Stimulated activated CD8-positive, alpha-beta memory T cell treated with anti-CD3 and anti-CD28 coated beads, Interleukin-2, amount 100 ng/mL, for 1 hour (primary cell): ENCODE measurements at places on chromosomes 1 and 21.

- no peak for DNase-seq
Observed at GRCh38 chr1:10064416-10065343, 31.9 kb downstream of the UBE4B start.

DNA sequence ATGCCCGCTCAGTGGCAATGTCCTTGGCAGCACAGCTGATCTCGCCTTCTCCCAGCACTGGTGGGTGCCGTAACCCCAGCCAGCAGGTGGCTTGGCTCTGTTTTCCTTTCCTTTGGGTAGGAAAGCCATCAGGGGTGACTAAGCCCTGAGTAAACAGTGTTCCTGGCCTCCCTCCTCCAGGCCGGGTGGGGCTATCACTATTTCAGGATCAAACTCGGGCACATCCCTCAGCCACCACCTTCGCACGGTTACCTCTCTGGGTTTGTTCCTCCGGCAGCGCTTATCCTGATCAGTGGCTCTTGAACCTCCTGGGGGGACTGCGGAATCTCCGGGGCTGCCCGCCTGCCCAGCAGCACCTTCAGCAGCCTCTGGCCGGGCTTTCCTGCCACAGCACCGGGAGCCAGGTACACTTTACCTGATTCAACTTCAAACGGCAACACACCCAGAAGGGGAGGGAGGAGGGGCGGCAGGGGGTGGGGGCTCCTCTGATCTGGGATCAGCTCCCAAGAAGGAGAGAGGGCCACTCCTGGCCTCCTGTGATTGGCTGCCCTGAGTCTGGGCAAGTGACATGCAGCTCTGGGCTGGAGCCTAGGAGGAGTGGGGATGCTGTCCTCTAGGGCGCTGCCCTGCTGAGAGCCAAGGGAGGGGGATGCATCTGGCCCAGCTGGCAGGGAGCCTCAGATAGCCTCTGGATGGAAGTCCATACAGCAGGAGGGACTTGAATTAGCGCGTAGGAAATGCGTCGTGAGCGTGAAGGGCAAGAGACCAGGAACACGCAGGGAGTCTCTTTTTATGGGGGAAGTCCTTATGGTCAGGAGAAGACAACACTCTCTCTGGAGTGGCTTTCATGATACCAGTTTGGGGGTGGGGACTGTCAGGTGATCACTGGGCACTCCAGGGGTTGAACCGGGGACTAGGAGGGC is at the start of gene ASCL5:
ASCL5 (minus strand) TSS at position 353 of the 923 bp plus-strand sequence. CDS start 11,812 bp downstream, outside the sequence.
- no peak for DNase-seq

GRCh38 chr1:58883888-58884482 is 100.1 kb upstream of the JUN start:
- no peak for DNase-seq

DNA sequence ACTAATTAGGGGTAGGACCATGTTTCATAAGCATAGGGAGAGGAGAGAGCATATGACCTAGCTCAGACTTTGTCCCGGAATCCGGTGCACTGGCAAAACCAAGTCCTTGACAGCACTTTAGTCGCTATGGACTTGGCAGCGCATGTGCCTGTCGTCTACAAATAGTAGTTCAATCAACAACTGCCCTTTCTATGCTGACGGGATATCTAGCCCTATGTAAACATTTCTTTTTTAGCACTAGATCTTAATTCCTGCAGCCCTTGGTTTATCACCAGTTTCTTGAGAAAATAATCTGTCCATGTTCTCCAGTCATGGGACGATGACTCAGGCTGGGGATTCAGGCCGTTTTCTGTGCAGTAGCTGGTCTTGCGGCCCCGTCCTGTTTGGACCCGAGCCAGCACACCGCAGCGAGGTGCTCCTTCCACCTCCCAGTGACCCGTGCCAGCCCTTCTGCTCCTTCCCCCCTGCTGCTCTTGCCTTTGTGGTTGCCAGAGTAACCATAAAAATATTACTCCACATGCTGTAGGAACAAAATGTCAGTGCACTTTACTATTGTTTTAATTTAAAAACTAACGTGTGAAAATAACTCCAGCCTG is 8.6 kb upstream of the MT1HL1 start:
- DNase-seq = no peak

DNA sequence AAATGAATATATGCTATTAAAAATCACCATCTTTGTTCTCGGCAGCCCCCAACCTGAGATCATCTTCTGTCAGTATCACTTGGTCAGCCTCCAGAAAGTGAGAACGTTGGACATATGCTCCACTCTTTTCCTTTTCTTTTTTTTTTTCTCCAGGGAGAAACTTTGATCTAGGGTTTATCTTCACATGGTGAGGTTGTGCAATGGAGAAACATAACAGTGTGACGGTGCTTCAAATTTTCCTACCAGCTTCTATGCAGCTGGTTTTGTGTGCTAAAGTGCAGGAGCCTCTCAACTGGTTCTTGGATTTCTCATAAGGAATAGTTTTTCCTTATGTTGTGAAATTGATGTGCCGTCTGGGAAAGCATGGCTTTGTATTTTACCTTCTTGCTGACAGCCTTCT is 1202.9 kb downstream of the NCAM2 start:
- no peak for DNase-seq

DNA sequence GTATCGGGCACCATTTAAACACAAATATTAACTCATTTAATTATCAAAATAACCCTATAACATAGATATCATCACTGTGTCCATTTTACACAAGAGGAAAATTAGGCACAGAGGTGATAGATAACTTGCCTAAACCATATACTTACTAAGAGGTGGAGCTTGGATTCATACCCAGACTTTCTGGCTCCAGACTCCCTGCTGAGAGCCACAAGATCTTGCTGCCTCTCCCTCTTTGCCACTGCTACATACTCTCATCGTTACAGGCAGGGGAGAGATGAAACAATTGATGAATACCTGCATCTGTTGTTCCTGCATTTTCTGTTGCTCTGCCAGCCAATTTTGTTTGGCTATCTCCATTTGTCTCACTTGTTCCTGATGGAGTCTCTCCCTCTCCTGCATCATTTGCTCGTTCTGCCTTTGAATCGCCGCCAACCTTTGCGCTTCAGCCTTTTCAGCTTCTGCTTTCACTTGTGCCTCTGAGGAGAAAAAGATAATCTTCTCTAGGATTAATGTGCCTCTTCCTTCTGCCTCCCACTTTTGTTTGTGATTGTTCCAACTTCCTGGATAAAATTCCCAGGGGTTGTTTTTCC is 10.6 kb downstream of the GBP5 start:
- DNase-seq = no peak

- no peak for DNase-seq
Observed at GRCh38 chr1:104294259-104294658, 544.6 kb downstream of the AMY1C start.

- DNase-seq = no peak
Observed at GRCh38 chr1:48875552-48876329, 99.0 kb upstream of the BEND5 start.
